ENCODE measurements at places on chromosomes 2 and 18. TPM values are rescaled to one million over a fixed set of nuclear protein-coding genes. Genes with fewer than 3 reads are reported as not detected.

Gene TRABD2A
- 2.9 TPM for total RNA-seq

Gene DTNA
- total RNA-seq, result 3.6 TPM

Gene PID1
- 0.95 TPM for total RNA-seq

GRCh38 chr18:25111377-25112288 is 240.3 kb downstream of the ZNF521 start:
- no peak for DNase-seq

- DNase-seq, result no peak
Measured at GRCh38 chr2:227177592-227178336, 13.3 kb downstream of the COL4A3 start.

DNA sequence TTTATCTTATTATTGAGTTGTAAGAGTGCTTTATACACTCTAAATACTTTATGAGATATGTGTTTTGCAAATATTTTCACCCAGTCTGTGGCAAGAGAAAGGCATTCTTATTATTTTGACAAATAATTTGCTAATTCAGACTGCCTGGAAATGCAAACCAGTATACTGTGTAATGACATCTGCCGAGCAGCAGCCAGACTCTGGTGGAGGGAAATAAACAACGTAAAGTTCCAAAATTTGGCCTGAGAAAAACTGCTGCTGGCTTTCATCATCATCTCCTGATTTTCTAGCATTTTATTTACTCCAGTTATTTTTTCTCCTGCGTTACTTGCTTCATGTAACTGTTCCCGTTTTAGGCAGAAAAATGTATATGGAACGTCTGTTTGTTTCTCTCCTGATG is 161.6 kb downstream of the RNF152 start:
- DNase-seq, result no peak

GRCh38 chr18:46754188-46754587 is 2.7 kb downstream of the ST8SIA5 start:
- no peak for DNase-seq

DNA sequence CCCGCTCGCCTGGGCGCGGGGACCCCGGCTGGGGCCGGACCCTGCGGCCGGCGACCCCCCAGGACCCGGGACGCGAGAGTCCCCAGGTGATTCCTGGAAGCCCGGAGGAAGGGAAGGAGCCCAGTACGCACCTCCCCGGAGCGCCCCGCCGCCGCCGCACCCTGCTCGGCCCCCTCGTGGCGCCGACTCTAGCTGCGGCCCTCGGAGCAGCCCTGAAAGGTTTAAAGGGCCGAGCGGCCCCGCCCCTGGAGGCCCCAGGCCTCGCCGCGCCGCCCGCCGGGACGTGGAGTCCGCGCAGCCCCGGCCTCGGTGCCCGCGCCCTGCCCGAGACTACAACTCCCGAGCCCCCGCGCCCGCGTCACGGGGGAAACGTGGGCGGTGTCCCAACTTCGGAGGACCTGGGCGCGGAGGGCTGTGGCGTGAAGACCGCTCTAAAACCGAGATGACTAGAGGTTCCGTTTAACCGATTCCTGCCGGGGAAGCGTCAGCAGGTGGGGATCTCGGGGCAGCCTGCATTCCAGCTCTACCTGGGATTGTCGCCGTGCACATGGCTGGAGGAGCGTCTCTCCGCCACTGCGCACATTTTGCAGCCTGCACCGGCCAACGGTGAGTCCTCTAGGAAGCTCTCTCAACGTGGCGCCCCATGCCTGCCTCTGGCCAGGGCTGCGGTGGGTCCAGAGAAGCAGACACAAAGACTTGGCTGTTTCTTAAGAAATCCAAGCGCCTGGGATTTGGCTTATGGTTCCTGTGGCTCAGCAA is at the start of gene TMEM150A:
Gene TMEM150A (minus strand): TSS at position 223 of the 759 bp plus-strand sequence. CDS start 750 bp downstream, outside the sequence.
- DNase-seq, result peak; percentile 94
